ENCODE measurements at places on chromosomes 12 and 14.

GRCh38 chr12:76764856-76765255 is 941 bp downstream of the ZDHHC17 start:
- no peak for DNase-seq

GRCh38 chr12:13981990-13982389 is 588 bp upstream of the GRIN2B start:
- DNase-seq = no peak

- no peak for DNase-seq
These were observed 15.1 kb downstream of the BCAT1 start for GRCh38 chr12:24933694-24934407.

DNA sequence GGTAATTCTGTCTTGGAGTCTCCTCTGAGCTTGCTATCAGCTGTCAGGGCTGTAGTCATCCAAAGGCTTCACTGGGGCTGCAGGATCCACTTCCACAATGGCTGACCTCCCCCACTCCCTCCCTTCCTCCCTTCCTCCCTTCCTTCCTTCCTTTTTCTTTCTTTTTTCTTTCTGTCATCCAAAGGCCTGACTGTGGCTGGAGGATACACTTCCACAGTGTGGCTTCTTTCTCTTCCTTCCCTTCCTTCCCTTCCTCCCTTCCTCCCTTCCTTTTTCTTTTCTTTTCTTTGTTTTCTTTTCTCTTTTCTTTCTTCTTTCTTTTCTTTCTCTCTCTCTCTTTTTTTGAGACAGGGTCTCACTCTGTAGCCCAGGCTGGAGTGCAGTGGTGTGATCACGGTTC is 30.6 kb downstream of the ARF6 start:
- no peak for DNase-seq

GRCh38 chr12:6960593-6961277 is 9.6 kb downstream of the PTPN6 start:
- no peak for DNase-seq

- DNase-seq = no peak
These were observed 58.9 kb downstream of the ANAPC7 start for GRCh38 chr12:110344657-110345056.

DNA sequence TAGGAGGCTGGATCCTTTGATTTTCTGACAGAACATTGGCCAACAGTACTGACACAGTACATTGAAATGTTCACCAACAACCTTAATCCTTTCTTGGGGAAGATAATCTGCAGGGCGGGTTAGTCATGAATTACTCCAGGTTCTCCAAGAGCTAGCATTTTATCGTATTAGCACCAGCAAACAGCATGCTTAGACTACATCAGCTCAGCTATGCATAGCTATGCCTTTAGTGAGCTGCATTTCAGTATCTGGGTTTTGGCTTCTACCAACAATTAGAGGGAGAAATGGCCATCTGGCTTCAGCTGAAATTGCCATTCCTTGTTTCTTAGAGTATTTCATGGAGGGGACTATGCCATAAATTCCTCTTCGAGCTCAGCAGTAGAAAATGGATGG is 33.8 kb downstream of the SAMD4A start:
- DNase-seq = no peak

- no peak for DNase-seq
These were observed 31.7 kb downstream of the RTRAF start for GRCh38 chr14:52020866-52021717.

- DNase-seq = no peak
These were observed 54.2 kb upstream of the DAAM1 start for GRCh38 chr14:59134307-59134706.

DNA sequence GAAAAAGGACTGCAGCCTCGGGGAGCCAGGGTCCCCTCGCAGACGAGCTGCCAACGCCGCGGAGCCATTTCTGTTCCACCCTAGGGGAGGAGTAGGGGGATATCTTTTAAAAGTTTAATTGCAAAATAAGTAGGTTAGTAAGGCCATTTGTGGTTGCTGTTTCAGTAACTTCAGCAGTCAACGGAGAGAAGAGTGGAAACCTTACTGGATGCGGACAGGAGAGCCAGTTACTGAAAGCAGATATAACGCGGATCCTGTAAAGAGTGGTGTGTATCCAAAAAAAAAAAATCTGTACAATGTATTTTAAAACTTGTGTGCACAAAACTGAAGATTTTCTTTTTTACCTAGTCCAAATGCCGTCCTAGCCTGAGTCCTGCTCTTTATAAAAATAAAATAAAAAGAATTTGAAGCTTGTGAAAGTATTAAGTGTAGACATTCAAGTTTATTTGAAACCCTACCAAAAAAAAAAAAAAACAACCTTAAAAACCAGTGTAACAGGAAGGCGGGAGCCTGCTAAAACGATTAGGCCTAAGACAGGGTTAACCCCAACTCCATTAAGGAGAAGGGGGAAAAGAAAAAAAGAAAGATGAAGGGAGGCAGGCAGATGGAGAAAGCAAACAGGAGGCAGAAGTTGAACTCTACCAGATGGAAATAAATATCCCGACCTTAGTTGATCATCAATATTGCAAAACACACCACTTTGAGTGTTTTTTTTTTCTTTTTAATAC is 1.0 kb upstream of the BTG1 start:
- DNase-seq = no peak

DNA sequence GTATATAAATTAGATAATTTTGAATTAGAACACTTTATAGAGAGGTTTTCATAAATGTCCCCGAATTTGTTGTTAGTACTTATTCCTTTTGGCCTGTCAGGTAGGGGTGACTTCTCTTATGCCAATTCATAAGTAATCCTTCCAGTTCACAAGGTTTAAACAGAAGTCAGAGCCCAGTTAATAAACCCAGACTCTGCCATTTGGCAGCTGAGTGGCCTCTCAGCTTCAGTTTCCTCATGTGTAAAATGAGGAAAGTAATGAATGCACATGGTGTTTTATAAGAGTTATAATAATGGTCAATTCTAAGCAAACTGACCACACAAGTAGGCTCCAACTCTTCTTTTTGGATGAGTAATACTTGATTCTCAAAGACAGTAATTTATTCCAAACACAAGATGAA is 10.3 kb downstream of the MTERF2 start:
- DNase-seq = no peak

GRCh38 chr12:62552906-62553556 is 86.4 kb downstream of the MON2 start:
- no peak for DNase-seq

DNA sequence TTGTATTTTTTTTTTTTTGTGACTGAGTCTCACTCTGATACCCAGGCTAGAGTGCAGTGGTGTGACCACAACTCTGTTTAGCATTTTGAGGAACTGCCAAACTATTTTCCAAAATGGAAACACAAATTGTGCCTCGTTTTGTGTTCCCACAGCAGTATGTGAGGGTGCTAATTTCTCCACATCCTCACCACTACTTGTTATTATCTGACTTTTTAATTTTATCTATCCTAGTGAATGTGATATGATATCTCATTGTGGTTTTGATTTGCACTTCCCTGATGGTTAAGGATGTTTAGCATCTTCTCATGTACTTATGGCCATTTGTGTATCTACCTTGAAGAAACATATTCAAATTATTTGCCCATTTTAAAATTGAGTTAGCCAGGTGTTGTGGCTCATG is 62.4 kb downstream of the SRGAP1 start:
- DNase-seq = no peak

DNA sequence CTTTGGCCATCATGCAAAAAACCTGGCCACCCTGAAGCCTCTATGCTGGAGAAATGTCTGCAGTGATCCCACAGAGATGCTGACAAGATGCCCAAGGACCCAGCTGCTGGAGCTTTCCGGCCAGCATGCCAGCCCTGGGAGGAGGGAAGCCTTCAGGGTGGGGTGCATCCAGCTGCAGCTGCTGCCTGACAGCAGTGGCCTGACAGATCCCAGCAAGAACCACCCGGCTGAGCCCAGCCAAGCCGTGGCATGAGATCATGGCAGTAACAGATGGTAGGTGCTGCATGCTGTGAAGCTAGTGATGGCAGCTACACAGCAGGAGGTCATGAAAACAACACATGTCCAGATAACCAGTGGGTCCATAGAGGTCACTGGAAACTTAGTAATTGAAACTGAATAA is 13.8 kb downstream of the CLBA1 start:
- no peak for DNase-seq

DNA sequence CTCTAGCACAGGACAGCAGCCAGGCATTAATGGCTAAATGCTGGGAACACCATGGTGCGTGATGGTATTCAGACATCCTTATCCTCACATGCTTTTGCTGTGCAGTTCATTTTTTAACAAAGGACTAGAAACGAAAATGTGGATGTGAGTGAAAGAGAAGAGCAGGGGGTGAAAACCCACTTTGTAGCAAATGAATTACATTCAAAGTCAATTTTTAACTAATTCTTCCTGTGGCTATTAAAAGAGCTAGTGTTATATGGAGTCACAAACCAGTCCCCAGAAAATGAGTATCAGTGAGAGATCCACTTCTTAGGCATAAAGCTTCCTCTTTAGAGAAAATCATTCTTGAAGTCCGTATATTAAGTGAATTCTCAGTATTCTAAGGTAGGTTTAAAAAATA is 592.0 kb upstream of the LMO3 start:
- DNase-seq = no peak

GRCh38 chr14:70004791-70005190 is 125.6 kb downstream of the SMOC1 start:
- DNase-seq = no peak

DNA sequence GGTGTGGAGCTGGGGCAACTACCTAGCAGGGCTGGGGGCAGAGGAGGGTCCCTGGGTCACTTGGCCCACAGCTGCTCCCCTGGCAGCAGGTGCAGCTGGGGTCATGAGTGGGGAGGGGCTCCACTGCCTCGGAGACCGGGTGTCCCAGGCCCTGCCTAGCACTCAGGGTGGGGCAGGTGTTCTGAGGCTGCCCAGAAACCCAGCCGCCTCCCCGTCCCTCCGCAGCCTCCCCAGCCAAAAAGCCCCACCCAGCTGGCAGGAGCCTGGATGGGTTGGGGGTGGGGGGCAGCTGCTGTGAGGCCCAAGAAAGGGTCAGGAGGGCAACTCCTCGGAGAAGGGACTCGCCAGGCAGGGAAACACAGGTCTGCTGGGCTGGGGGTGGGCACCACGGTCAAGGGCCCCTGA is 11.2 kb downstream of the AHNAK2 start:
- DNase-seq = no peak

DNA sequence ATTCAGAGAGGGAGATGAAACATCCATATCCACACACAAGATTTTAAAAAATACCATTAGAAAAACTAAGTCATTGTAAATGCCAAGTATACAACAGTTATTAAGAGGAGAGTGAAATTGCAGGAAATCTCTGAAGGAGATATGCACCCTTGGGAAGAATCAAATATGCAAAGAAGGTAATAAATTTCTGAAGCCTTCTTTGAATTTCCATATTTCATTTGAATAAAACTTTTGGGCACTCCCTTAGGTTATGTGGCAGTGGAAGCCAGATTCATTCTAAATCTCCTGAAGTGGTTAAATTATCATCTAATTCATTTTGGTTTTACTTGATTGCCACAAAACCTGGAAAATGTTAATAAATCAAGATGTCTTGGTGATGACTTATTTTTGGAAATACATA is 138.9 kb upstream of the CLEC14A start:
- DNase-seq = no peak

- no peak for DNase-seq
These were observed 2.9 kb upstream of the BIN2 start for GRCh38 chr12:51326698-51327439.

DNA sequence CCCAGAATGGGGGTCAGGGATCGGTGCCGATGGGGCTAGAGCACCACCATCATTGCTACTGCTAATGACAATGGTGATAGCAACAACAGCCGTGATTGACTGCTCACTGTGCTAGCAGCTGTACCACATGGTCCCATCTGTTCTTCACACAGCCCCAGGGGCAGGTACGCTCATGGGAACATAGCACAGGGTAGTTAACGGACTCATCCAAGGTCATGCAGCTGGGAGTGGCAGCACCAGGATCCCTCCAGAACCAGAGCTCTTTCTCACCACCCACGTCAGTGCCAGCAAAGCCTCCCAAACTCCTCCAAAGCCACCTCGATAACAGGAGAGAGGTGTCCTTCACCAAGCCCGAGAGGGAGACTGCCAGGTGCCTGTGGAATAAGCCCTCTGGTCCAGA is 11.2 kb upstream of the DYNC1H1 start:
- DNase-seq = no peak

DNA sequence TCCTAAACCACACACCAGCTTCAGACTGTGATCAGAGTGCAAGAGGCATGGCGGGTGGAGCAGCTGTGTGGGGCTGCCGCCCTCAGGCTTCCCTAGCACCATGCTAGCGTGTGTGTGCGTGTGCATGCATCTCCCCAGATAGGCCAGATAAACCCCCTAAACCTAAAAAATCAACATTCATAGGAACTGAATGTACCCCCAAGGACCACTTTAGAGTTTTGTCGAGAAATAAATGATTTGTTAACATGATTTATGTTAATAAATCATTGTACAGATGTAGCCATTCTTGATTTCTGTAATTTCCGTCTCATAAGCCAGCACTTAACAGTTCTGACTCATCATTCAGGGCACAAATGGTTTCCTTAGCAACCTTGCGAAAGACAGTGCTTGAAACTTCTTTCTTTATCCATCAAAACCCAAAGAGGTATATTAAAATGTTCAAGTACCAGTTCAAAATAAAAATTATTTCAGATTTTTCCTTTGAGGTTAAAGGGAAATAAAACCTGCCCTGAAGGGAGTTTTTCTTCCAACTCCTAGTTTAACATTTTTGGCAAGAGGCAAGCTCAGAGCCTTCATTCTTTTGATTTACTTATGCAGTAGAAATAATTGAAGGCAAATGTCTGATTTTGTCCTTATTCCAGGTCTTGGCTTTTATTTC is 206.2 kb upstream of the RGS6 start:
- DNase-seq = no peak

DNA sequence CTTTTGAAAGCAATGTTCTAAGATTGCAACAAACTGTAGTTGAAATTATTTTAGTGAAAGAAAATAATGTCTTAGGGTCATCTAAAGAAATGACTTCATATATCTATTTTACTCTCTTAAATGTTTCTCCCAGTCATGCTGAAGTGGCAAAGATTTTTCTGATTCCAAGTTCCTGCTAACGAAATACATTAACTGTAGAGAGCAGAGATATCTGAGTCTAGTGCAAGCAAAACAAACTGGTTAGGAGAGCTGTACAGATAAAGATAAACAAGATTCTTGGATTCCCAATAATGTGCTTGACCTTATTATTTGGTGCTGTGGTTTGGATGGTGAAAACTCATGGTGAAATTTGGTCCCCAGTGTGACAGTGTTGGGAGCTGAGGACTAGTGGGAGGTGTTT is 199.9 kb upstream of the PWP1 start:
- DNase-seq = no peak

GRCh38 chr14:56119201-56119981 is 1.2 kb downstream of the PELI2 start:
- DNase-seq = peak; percentile 38

All from right lung (tissue), 10 donors.